Hepatic stellate cell (primary cell): ENCODE measurements at places on chromosomes 6 and 20.

DNA sequence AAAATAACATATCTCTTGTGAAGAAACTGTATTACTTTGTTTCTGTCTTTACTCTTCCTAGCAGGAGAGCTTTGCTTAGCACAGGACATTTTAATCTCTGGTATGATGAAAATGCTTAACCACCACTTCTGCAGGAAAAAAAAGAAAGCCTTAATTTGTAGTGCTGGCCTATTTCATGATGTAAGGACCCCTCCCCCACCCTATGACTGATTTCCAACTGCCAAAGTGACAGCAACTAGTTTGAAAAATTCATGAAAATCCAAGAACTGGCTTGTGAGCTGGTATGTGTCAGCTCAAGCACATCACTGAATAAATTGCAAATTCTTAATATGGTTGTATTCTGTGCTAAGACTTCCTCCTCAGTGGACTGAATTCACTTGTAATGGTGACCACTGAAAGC, 125.3 kb downstream of the REV3L start:
- peak; percentile 2 for DNase-seq

DNA sequence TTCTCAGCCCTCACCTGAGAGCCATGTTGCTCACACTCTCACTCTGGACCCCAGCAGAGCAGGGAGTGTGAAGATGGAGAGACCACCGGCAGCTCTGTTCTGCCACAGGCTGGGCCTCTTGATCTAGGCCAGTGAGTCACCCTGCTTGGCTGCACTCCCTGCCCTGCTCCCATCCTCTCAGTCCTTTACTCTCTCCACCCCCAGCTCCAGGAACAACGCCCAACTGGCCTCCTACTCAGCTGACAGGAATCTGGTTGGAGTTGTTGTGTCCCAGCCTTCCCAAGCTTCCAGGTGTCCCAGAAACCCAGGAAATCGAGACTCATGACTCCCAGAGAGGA, at the start of gene PSORS1C1:
TSS of gene PSORS1C1 (plus strand) at position 260 of the 338 bp plus-strand sequence. CDS start 14,833 bp downstream, outside the sequence.
- DNase-seq: peak; percentile 95

DNA sequence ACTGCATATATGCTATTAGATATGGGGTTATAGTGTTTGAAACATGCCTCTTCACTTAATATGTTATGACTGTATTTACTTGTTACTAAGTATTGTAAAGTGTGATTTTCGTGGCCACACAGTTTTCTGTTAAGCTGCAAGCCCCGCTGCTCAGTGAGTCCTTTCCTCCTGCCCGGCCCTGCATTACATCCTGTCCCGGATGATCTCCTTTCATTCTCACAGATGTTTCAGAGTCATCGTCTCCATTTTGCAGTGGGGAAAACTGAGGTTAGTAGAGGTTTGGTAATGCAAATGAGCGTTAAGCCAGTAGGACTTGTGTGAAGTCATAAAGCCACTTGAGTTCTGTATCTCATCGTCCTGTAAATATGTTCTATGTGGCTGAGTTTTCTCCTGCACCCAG, 155.5 kb downstream of the CFAP61 start:
- DNase-seq: no peak

DNA sequence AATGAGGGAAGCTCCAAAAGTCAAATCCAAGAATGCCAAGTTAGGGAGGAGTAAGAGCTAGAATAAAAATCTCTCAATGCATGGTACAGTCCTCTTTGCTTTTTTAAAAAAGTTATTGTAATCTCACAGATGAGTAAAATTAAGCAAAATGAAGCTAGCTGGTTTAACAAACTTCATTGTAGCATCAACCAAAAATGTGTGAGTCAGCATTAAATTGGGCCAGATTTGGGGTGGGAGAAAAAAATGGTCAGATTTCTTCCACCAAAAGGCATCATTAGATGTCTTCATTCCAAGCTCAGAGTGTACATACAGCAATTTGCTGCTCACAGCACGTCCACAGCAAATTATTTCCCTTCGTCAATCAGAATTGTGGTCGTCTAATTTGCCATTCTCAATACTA, 441.5 kb upstream of the FLRT3 start:
- DNase-seq: no peak

- DNase-seq: no peak
These were observed 223.2 kb upstream of the TSHZ2 start for GRCh38 chr20:52748990-52749389.

DNA sequence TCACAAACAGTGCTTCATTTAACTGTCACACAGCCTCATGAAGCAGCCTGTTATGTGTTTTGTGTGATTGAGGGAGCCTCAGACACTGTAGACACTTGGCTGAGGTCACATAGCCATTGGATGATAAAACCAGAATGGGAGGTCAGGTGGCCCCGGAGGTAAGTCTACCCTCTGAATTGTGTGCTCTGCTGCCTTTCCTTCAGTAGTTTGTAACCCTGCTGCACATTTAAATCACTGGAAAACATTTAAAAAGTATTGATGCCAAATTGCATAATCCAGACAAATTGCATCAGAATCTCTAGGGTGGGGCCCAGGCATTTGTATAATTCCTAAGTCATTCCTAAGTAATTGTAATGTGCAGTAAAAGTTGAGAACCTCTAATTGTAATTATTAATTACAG, 85.2 kb upstream of the ECI2 start:
- DNase-seq: no peak

- peak; percentile 59 for DNase-seq
These were observed 4.3 kb downstream of the TNNC2 start for GRCh38 chr20:45822857-45823256.

DNA sequence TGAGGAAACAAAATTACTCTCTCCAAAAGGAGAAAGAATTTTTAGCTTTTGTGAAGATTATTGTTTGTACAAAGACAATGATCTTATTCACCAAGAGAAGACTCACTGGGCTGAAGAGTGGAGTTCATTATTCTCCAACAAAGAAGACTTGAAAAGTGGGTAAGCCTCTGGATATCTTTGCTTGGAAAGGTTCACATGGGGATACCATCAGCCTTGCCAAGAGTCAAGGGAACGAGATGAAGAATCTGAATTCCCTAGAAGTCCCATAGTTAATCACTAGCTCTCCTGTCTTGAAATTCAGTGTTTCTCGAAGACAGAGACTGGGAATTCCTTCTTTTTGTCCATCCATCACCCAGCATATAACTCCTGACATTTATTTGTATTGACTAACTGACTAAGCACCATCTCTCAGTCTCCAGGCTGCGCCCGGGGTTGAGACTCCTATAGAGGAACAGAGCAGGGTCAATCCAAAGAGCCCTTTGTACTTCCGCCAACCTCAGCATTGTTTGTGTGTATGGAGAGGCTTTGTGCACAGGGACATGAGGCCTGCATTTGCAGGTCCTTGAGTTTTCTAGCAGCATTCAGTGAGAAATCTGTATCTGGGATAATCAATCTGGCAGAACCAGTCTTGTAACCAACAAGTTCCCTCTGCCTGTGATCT, 461.9 kb downstream of the KIF16B start:
- no peak for DNase-seq

- no peak for DNase-seq
These were observed 1.4 kb downstream of the LAMP5 start for GRCh38 chr20:9515741-9516233.

DNA sequence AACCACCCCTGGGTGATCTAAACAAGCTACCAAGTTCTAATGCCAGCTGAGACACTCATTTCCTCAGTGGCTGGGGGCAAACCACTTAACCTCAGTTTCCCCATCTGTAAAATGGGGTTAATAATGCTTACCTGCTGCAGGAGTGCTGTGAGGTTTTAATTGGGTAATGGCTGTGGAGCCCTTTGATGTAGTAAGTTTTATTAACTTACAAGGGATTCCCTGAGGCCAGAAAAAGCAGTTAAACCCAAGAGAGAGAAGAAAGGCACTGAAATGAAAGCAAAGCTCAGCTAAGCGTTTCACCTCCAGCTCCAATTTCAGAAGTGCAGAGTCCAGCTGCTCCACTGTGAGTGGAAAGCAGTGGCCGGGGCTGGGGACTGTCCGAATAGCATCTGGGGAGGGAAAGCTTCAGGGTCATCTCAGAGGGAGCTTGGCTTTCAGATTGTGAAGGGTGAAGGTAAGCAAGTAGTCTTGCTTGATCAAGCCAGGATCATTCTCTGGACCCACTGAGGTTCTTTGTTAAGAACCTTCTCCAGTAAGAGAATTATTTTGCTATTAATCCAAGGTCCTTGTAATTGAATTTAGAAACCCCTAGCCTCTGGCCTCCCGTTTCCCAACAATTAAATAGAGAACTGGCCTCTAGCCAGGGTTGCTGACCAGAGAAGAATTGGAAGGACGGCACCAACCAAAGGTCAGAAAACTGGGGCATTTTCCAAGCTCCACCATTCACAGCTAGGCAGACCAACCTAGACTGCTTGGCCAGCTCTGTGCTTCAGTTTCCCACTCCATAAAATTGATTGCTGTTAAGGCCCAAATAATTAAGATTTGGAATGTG, 20.9 kb upstream of the TCP11 start:
- no peak for DNase-seq

DNA sequence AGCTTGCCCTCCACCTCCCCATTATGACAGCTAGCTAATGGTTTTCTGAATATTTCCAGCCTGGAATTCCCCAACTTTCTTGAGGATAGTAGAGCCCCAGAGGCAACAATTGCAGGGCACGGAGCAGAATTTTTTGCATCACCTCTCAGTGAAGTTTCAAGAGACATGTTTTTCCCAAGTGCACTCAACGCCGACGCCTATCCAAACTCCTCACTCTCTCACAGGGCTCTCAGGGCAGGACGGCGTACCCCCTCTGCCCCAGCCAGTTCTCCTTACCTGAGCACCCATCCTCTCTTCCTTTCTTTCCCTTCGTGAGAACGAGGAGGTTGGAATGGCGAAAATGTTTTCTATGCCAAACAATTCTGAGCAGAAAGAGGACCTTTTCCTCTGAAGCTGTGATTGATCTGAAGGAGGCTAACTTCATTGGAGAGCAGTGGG, 83.1 kb upstream of the FOXQ1 start:
- no peak for DNase-seq
